ENCODE measurements at places on chromosomes 1 and 21.

DNA sequence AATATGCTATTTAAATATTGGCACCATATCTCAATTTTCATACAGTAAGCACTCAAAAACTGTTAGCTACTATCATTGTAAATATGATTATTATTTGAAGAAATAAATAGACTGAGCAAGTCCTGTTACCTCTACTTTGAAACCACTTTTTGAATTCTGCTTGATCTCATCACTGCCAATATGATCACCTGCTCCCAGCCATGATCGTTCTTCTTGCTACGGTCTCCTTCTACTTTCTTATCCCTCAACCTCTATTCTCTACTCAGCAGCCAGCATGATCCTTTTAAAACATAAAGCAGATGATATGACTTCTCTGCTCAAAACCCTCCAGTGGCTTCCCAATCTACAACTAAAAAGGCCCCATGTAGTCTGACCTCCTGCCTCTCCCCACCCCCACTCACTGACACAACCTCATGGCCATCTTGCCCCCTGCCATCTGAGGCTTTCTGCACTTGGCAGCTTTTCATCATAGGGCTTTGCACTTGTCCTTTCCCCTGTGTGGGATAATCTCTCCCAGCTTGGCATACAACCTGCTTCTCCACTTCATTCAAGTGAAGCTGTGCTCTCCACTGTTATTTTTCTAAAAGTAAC is 27.2 kb downstream of the CD34 start:
- DNase-seq: no peak

DNA sequence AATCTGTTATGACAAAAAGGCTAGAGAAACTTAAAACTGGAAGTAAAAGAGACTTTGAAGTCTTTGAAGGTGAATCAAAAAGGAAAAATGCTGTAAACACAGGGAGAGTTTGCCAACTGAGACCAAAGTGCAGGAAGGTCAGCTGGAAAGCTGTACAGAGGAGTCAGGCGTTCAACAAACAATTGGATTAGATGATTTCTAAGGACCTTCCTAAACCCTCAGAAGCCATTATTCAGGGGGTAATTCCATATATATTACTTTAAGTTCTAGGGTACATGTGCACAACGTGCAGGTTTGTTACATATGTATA is 156.8 kb downstream of the ZBTB18 start:
- DNase-seq: no peak

DNA sequence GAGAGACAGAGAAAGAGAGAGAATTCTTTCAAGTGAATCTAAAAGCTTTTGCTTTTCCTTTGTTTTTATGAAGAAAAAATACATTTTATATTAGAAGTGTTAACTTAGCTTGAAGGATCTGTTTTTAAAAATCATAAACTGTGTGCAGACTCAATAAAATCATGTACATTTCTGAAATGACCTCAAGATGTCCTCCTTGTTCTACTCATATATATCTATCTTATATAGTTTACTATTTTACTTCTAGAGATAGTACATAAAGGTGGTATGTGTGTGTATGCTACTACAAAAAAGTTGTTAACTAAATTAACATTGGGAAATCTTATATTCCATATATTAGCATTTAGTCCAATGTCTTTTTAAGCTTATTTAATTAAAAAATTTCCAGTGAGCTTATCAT is 117.6 kb downstream of the PTPRC start:
- DNase-seq: no peak

DNA sequence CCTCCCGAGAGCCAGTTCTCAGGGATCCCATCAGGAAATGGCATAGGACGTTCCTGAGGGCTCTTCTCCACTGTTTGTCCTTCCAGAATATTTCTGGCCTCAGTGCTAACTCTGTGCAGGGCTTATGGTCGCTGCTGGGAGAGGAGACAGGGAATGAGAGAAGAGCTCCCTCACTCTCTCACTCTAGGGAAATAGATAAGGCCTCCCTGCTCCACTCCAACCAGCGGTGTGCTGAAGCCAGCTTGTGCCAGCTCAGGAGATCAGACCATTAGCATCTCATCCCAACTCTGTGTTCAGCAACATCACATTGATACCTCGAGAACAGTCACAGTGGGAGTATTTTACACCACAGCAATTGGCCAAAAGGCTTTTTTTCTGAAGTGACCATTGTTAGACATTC is 49.2 kb upstream of the ZC3H12A start:
- DNase-seq: no peak

- no peak for DNase-seq
Measured at GRCh38 chr1:201499795-201500669, 6.9 kb downstream of the CSRP1 start.

- no peak for DNase-seq
Measured at GRCh38 chr1:76959556-76959955, 92.3 kb downstream of the ST6GALNAC5 start.

DNA sequence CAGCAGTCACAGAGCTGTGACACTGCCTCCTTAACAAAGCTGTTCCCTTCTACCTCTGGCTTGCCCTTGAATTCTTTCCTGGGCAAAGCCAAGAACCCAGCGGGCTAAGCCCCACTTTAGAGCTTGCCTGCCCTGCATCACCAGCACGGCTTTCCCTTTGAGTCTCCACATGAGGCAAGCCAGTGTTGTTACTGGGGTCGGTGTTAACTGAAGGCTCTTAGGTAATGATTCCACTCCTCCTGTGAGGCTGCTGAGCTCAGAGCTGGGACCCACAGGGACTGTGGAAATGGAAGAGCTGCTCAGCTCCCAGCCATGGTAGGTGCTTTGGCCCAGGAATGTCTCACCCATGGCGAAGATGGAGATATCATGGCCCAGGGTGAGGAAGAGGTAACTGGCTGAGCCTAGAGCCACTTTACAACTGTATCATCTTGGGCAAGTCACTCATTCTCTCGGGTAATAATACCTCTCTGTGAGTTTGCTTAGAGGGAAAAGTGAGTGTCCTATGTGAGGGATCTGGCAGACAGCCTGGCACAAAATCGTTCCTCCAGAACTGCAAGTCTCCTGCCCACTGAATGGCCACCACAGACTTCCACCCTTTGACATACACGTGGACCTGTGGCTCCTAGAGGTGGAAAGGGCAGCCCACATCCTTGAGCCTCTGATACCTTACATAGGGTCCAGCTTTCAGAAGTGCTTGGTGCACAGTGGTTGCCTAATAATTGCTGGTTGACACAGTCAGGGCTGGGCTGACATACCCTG is 654.1 kb downstream of the PTPRU start:
- no peak for DNase-seq

- DNase-seq: no peak
Measured at GRCh38 chr1:36525166-36525565, 42.5 kb upstream of the CSF3R start.

- DNase-seq: no peak
Measured at GRCh38 chr1:185819798-185820197, 85.6 kb downstream of the HMCN1 start.

GRCh38 chr1:94106716-94107115 is 14.2 kb downstream of the ABCA4 start:
- no peak for DNase-seq

- DNase-seq: no peak
Measured at GRCh38 chr21:14482165-14482564, 64.0 kb downstream of the SAMSN1 start.

- DNase-seq: no peak
Measured at GRCh38 chr1:206896261-206896660, 982 bp upstream of the IL24 start.

DNA sequence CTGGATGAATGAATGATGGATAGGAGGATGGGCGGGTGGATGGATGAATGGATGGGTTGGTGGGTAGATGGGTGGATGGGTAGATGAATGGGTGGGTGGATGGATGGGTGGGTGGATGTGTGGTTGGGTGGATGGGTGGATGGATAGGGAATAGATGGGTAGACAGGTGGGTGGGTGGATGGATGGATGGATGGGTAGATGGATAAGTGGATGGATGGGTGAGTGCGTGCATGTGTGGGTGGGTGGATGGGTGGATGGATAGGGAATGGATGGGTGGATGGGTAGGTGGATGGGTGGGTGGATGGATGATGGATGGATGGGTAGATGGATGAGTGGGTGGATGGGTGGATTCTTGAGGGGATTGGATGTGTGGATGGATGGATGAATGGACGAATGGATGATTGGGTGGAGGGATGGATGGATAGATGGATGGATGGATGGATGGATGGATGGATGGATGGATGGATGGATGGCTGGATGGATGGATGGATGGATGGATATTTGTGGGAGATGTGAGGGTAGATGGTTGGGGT is 68.7 kb downstream of the SDC3 start:
- no peak for DNase-seq

DNA sequence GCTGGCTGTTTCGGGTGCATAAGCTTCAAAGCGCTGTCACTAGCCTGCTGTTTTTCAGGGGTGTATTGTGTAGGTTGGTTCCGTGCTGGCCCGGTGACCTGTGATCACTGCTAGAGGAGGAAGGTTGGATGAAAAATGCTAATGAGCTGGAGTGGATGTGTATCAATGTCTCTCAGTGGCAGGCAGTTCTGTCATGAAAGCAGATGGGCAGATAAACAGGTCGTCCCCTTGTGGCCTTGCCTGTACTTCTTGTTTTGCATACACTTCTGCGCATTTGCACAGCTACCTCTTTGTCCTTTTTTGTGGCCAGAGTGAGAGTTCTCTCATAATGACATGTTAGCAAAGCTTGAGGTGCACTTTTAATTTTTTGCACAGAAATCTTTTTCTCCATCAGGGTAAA is 2.9 kb downstream of the SELENON start:
- DNase-seq: no peak

DNA sequence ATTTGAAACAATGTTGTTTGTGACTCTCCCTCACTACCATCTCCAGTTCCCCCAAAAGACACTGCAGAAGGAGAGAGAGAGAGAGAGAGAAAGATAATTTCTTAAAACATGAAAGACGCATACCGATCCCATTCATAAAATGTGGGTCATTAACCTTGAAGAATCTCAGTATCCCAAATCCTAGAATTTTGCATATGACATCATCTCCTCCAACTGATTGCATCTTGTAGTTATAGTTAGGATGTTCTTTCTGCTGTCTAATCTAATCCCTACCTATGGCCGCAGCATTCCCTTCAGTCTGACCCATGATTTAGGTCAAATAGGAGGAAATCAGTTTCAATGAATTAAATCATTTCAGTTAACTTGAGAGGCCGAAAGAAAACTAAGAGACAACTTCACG is 142.4 kb upstream of the ETS2 start:
- DNase-seq: no peak

- no peak for DNase-seq
Measured at GRCh38 chr21:45827302-45827692, 154.3 kb upstream of the COL6A1 start.

DNA sequence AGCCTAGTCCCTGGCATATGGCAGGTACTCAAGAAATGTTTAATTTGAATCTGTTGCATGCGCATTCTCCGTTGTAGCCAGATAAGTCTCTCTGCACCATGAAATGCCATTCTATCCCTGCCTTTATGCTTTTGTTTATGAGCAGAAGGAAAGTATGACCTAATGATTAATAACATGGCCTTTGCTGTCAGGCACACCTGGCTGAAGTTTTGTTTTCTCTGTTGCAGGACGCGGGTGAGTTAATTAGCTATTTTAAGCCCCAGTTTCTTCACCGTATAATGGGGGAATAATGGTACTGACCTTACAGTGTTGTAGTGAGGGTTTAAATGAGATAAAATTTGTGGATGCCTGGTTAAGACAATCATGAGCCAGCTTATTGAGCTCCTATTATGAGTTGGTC is 87.7 kb downstream of the ST6GALNAC3 start:
- DNase-seq: no peak

GRCh38 chr1:184167352-184167751 is 115.8 kb downstream of the TSEN15 start:
- DNase-seq: no peak

DNA sequence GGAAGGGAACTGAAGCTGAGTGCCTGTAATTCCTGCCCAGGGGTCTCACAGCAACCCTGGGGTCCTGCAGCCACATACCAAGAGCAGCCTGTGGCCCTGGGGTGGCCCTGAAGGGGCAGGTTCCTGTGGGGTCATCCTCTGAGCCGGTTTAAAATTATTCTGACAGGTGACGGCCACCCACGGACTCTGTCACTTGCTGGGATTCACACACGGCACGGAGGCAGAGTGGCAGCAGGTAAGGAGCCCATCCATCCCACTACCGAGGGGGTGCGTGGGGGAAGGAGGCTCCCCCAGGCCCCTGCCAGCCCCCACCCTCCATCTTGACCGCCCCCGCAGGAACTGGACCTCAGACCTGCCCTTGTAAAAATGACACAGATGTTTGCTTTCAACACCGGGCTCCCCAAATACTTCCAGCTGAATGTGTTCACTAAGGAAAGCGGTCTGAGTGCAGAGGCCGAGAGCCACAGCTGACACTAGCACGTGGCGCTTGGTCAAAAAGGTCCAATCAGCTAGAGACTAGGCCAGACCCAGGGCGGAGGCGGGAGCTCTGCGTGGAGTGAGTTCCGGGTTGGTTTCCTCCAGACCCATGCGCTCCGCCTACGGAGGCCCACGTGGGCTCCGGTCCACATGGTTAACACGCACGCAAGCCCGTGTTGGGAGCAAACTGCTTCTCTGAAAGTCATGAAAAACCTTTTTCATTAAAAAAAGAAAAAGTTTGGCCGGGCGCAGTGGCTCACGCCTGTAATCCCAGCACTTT is 10.0 kb downstream of the YBEY start:
- no peak for DNase-seq

GRCh38 chr1:184622136-184622823 is 132.4 kb downstream of the EDEM3 start:
- DNase-seq: no peak

GRCh38 chr1:182651339-182651724 is 33.1 kb downstream of the RGS8 start:
- DNase-seq: no peak

GRCh38 chr1:60573726-60574409 is 500.3 kb upstream of the C1orf87 start:
- no peak for DNase-seq

DNA sequence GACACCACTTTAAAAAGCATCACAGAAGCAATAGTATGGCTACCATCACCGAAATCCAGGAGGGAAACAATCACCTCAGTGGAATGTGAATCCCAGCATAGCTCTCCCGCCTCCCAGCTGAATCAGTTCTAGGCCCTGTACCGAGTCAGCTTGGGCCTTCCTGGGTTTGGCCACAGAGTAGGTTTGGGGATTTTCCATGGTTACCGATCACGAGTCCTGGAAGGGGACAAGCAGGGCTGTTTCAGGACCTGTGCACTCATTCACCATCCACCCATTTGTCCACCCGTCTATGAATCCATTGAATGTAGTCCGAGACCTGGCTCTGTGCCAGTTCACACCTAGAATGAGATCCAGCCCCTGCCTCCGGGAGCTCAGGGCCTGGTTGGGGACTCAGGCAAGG is 94.2 kb downstream of the ARHGEF10L start:
- DNase-seq: no peak

GRCh38 chr1:2128189-2128901 is 66.2 kb downstream of the FAAP20 start:
- DNase-seq: no peak
